ENCODE measurements at places on chromosomes 4 and X.

DNA sequence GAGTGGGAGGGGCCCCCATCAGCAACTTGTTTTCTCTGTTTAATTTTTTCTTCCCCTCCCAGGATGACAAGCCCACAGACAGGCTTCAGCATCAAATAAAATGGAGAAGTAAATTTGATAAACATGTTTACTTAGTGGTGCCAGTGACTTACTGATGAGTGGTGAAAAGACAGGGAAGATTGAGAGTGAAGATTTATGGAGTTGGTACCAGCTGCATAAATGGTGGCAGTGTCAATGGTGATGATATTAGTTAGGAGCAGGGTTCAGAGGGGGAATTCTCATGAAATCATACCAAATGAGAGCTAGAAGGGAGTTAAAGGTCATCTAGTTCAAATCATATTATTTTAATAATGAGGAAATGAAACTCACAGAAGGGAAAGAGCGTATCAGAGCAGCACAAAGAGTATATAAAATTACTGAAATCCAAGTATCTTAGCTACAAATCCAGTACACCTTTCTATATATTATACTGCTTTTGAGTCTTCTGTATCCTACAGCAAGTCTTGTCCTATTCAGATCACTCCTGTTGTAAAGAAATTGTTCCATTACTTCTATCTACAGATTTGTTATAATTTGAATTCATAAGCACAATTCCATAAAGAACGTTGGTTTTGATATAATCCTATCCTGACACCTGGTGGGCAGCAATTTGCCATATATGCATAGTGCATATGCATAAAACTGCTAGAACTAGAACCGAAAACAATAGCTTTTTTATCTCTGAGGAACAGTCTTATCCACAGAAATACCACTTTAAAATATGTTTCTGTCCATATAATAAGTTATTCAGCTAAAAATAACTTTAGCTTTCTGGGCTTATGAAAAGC lies 5.0 kb downstream of the P2RY10 start:
- no peak for DNase-seq

GRCh38 chr4:95515589-95515988 lies 33.2 kb downstream of the UNC5C start:
- DNase-seq = no peak

DNA sequence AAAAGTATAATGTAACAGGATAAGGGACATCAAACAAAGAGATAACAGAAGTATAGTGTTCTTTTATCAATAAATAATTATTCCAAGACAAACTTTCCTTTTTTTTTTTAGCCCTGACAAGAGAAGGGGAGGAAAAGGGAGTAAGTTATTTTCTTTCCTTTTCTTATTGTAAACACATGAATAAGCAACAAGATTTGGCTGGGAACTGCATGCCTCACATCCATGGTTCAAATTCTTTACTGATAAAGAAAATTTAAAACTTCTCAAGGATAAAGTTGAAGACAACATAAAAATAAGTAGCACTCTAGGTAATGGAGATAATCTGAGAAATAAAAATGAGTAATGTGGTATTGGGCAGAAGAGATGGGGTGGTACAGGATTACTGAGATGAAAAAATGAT lies 71.6 kb downstream of the NEK1 start:
- no peak for DNase-seq

GRCh38 chr4:84499624-84499982 lies 511 bp upstream of the NKX6-1 start:
- no peak for DNase-seq

Measured in T-helper 2 cell treated with Interferon-gamma antibody and Interleukin-4, amounts not matched to agents 5 μg/mL and 100 μg/mL, for 36 hours (primary cell).